ENCODE measurements at places on chromosomes 2 and 18.
A peak's percentile ranks its signal among the peaks of the same experiment; 100 is the strongest.

DNA sequence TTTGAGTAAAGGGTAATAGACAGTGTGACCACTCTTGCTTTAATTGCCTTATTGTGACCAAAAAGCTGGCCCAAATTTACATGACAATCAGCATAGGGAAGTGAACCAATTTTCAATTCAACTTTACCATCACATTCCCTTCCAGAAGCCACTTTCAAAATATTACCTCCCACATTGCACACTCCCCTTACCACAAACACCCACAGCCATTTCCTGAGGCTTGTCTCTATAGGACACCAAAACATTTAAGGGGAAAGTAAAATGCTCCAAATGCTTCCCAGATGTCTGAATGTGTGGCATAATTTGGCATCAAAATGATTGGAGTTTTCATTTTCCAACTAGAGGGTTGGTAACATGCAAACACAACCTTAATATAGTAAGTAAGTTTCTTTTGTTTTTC is 616.1 kb downstream of the SLC4A3 start:
- no peak for DNase-seq

DNA sequence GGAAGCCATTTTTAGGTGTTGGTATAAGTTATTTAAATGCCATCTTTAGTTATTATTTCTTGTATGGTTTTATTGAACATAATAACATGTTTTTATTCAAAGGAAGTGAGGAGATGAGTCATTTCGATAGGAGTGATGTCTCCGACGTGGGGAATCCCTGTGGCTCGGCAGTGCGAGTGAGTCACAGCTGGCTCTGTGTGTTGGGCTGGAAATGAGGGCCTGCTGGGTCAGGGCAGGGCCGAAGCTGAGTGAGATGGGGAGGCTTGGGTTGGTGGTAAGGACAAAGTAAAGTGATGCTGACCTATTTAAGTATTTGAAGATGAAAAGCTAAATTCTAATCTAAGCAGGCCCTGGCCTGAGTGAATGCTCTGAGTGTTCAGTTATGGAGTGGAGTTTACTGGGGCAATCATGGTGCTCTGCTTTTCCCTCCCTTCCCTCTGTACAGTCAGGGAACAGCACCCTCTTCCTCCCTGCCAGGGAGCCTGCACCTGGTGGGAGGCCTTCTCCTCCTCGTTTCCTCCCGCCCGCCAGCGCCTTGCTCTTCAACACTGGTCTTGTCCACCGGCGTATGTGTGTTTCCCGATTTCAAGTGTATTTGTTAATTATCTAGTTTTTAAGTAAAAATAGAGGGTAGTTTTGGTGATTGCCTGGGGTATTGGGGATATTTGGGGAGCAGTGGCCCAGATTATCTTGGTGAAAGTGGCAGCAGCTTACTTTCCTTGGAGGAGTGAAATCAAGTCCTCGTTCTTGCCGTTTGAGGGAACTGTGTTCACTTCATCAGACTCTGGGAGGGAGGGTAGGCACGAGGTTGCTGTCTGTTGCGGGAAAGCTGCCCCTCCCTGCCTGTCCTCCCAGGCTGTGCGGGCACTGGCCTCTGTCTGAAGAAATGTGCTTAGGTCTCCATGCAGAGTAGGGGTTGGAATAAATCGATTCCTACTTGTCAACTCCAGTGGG is 157.0 kb downstream of the LDLRAD4 start:
- DNase-seq, result peak; percentile 46

DNA sequence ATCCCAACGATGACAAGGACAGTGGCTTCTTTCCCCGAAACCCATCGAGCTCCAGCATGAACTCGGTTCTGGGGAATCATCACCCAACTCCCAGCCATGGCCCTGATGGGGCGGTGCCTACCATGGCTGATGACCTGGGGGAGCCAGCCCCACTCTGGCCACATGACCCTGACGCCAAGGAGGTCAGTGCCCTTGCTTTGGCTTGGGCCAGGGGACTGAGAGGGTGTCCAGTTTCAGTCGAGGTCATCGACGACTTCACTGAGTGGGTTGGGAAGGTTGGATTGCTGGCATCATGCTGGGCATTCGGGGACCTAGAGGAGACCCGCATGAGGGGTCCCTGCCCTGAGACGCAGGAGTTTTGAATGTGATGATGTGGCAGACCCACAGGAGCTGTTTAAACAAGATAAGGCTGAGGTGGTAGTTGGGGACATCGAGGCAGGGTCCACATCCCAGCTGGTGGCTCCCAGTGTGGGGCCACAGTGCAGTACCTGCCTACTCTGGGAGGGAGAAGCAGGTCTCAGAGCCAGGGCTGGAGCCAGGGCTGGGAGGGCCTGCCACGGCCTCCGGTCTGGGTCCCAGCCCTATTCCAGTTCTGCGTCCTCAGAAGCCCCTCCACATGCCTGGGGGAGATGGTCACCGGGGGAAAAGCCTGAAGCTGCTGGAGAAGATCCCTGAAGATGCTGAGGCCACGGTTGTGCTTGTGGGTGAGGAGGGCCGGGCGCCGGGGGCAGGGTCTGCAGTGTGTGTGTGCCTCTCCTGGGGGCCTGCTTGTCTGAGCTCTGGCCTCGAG is 6.0 kb downstream of the SLC4A3 start:
- no peak for DNase-seq

GRCh38 chr18:58009166-58009565 is 34.9 kb upstream of the NEDD4L start:
- no peak for DNase-seq

GRCh38 chr2:192953116-192953515 is 758.4 kb upstream of the TMEFF2 start:
- no peak for DNase-seq

GRCh38 chr2:182064019-182064778 is 78.5 kb downstream of the PPP1R1C start:
- no peak for DNase-seq

DNA sequence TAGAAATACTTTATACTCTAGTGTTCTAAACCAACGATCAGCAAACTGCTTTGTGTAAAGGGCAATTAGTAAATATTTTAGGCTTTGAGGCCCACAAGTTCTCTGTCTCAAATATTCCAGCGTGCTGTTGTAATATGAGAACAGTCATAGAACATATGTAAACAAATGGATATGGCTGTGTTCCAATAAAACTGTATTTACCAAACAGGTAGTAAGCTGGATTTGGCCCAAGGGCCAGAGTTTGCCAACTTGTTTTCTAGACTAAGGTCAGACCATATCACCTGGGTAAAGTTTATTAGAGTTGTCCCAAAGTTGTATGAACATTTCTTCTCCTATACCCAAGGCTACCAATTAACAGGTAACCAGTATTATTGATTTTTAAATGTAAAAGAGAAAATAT is 303.2 kb upstream of the MC4R start:
- no peak for DNase-seq

GRCh38 chr18:32249147-32249929 is 59.5 kb downstream of the MEP1B start:
- no peak for DNase-seq

- no peak for DNase-seq
Measured at GRCh38 chr2:68278169-68278568, 25.8 kb upstream of the PPP3R1 start.

DNA sequence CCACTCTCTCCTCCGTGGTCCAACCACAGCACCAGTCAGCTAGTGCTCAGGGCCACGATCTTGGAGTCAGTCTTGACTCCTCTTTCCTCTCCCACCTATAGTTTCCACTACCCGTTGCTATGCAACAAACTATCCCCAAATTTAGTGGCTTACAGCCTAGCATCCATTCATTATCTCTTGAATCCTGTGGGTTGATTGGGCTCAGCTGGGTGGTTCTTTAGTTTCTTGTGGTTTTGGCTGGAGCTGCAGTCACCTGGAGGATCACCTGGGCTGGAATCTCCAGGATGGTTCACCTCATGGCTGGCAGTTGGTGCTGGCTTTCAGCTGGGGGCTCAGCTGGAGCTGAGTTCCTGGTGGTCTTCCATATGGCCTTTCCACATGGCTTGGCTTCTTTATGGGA is 149.9 kb downstream of the ASB1 start:
- no peak for DNase-seq

DNA sequence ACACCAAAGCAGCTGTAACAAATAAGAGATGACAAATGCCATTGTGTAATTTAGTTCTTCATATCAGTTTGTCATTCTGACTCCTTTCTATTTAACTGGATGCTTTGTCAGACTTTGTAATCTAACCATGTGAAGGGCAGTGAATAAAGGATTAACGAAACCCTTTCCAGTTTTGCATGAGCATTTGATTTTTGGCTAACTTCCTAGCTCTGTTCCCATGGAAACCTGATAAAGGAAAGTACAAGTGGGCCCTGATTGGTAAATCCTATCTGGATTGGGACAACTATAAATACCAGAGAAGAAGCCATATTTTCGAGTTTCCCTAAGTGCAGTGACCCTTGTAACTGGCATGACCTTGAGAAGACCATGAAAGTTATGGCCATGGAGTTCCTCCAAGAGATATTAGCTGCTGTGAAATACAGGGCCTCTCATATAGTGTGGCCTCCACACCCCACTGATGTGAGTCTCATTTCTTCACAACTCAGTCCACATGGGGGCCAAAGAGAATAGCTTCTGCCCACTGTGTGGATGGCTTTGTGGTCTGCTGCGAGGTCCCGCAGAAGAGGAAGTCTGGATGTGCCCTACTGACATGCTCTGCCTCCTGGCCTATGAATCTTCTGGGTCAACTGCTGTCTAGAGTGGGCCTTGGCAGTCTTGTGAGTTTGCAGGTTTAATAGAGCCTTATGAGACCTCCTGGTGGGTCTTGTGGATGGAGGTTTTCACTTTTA is 38.2 kb upstream of the CYP1B1 start:
- no peak for DNase-seq

GRCh38 chr18:2920546-2921343 is 73.9 kb downstream of the EMILIN2 start:
- no peak for DNase-seq

GRCh38 chr2:229230911-229231310 is 40.2 kb downstream of the PID1 start:
- DNase-seq, result no peak

DNA sequence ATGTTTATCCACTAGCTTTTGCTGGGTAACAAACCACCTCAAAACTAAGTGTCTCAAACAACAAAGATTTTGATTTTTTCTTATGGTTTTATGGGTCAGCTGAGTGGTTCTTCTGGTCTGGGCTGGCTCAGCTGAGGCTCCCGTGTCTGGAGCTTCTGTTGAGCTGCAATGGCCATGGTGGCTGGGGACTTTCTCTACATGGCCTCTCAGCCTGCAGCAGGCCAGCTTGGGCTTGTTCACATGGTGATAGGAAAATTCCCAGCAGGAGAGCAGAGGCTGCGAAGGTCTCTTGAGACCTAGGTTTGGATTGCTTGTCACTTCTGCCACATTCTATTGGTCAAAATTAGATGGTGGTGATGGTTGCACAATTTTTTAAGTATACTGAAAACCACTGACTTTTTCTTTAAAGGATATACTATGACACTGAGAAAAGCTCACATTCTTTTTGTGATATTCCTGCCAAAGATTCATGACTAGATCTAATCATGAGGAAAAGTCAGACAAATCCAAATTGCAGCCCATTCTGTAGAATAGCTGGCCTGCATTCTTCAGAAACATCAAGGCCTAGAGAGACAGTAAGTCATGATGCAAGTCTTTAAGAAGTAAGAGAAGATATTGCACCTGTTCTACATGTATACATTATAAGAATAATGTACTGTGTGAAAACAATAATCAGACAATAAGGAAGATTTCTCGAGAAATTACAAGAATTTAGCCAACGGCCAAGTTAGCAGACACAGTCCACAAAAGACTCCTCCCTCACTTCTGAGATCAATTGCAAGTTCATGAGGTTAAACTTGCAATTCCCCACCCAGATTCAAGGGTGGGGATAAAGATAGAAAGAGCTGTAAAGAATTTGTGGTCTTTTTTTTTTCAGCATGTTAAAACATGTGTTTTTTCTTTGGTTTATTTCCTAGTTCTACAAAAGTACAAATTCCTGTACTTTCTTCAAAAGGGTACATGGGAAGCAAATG is 35.0 kb upstream of the IL1R2 start:
- no peak for DNase-seq

DNA sequence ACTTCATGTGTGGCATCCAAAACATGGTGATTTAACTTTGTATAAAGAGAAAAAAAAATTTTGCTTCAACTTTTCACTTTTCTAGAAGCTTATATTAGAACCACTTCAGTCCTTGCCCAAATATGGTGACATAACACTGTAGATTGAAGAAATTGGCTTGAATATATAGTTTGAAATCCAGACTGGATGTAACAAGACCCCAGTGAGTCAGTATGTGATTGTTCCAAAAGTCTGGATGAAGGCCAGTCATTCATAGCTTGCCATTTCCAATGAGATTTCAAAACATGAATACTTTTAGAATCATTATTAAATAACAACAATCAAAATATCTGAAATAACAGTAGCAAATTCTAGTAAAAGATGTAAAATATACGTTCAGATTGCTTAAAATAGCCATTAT is 104.8 kb upstream of the FN1 start:
- DNase-seq, result no peak

DNA sequence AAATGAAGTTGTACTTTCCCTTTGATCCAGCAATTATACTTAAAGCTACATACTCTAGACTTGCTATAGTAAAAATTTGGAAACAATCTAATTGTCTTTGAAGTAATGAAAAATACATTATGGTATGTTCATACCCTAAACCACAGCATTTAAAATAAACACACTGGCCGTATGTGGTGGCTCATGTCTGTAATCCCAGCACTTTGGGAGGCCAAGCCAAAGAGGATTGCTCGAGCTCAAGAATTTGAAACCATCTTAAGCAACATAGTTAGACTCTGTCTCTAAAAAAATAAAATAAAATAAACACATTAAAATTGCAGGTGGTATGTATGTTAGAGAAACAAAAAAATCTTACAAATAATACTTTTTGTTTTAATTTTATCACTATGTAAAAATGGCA is 208.1 kb upstream of the KLHL14 start:
- no peak for DNase-seq

DNA sequence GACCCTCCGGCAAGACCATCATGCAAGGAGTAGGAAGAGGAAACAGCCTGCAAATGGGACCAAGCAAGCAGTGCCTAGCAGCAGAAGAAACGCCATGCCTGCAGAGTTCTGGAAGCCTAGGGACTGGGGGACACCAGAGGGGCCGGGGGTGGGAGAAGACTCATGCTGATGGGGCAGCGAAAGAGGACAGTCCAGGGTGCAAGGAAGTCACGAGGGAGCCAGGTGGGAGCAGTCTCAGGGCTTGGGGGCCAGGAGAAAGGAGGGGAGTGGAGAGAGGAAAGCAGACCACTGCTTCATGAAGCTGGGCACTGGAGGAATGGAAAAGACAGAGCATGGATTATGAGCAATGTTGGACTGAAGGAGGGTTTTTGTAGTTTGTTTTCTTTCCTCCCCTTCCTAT is 119.4 kb upstream of the CAPN13 start:
- no peak for DNase-seq

DNA sequence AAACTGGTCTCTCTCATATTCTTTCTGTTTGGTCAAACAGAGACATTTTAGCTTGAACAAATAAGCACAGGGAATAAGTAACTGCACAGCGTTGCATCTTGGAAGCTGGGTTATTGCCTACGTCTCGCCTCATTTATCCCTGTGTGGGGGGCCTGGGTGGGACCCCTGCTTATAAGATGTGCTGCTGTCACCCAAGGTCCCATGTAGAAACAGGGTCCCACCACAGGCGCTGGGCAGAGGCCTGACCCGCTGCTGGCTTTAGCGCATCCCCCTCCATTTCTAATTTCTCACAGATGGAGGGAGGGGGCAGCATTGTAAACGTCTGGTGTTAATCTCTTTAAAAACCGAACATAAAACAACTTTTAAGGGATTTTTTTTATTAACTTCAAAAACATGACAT is 207.8 kb downstream of the HDAC4 start:
- no peak for DNase-seq

GRCh38 chr2:226792155-226792881 is 7.3 kb downstream of the IRS1 start:
- no peak for DNase-seq

GRCh38 chr18:38751898-38752297 is 1186.3 kb upstream of the CELF4 start:
- no peak for DNase-seq

- no peak for DNase-seq
Measured at GRCh38 chr2:128581849-128582244, 263.2 kb upstream of the HS6ST1 start.
